Large intestine (tissue), 12 donors: ENCODE measurements at places on chromosomes 5 and 9. TPM values are rescaled to one million over a fixed set of nuclear protein-coding genes. Genes with fewer than 3 reads are reported as not detected.
A peak's percentile ranks its signal among the peaks of the same experiment; 100 is the strongest.

The SHC3 gene
- 0.69 TPM for polyA plus RNA-seq

The RUSC2 gene
- 12.0 TPM for polyA plus RNA-seq

DNA sequence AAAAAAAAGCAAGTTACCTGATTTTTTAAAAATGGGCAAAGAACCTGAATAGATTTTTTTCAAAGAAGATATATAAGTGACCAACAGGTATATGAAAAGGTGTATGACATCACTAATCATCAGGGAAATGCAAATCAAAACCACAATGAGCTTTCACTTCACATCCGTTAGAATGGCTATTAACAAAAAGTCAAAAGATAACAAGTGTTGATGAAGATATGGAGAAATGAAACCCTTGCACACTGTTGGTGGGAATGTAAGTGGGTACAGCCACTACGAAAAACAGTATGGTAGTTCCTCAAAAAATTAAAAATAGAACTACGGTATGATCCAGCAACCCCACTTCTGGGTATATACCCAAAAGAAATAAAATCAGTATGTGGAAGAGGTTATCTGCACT is 134.8 kb downstream of the UGCG start:
- DNase-seq: no peak

DNA sequence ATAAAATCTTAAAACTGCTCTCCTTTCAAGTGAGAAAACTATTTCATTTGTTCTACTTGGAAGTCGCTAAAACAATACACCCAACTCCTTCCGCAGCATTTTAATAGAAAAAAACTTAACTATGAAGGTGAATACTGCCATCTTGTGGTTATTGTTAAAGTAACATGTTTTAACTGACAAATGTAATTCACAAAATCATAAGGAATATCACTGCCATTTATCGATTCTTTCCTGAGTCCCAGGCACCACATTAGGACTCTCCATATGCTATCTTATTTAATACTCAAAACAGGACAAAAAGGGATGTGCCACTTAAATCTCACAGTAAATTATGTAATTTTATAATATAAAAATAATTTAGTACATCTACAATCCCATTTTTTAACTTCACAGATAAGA is 130.5 kb upstream of the ITGA1 start:
- peak; percentile 16 for DNase-seq

DNA sequence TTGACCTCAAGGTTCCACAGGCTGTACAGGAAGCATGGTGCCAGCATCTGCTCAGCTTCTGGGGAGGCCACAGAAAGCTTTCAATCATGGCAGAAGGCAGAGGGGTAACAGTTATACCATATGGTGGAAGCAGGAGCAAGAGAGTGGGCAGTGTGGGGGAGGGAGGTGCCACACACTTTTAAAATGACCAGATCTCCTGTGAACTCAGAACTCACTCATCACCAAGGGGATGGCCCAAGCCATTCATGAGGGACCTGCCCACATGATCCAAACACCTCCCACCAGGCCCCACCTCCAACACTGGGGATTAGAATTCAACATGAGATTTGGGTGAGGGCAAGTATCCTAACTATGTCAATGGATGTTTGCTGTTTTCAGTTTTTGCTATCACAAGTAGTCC is 16.2 kb downstream of the CYFIP2 start:
- DNase-seq: no peak

- DNase-seq: peak; percentile 2
Observed at GRCh38 chr5:22852807-22853660, at the start of gene CDH12. TSS of gene CDH12 (minus strand) at chr5:22853344.

GRCh38 chr5:55621229-55621628 is 86.5 kb upstream of the PLPP1 start:
- no peak for DNase-seq

DNA sequence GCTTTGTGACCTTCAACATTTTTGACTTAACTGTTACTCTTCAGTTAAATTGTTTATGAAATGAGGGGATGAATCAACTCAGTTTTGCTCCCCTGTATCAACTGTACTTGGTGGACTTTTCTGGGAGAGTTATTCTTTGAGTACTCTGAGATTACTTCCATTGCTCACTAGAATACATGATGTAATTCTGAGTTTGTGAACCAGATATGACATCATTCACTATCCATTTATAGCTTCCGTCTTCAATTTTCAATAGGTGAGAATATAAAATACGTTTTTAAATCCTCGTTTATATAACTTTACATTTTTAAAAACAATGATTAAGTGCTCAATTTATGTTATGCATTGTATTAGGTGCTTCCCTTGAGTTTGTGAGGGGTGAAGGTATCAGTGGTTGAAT is 71.0 kb downstream of the XRCC4 start:
- DNase-seq: no peak

The HK3 gene
- 0.28 TPM for polyA plus RNA-seq

DNA sequence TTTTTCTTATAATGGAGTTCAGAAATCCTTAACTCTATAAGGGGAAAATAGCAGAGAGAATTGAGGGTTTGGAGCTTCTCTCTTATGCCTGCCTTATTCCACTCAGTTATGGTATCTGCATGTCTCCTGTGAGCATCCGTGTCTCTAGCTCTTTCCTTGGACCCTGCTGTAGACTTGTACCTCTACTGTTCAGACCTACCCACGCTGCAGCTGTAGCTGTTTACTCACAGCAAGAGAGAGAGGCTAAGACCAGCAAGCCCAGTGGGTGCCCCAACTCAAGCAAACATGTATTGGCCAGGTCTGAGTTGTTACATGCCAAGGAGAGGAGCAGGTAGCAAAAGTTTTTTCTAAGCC is 7.1 kb upstream of the PCSK1 start:
- no peak for DNase-seq

DNA sequence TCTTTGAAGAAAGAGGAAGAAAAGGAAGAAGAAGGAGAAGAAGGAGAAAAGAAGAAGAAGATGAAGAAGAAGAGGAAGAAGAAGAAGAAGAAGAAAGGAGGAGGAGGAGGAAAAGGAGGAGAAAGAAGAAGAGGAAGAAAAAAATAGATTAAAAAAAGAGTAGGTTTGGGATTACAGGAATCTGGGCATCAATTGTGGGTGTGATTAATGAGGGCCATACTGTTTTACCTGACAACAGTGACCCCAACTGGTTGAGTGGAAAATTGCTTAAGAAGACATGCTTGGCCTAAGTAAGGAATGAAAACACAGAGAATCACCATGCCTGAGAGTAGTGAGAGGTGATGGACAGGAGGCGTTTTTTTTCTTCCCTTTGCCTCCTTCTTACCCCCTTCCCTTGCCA is 114.6 kb downstream of the FAM170A start:
- peak; percentile 24 for DNase-seq

- no peak for DNase-seq
Observed at GRCh38 chr5:119313197-119313596, 42.6 kb upstream of the TNFAIP8 start.

The PCDHGC4 gene
- polyA plus RNA-seq: 1.7 TPM

DNA sequence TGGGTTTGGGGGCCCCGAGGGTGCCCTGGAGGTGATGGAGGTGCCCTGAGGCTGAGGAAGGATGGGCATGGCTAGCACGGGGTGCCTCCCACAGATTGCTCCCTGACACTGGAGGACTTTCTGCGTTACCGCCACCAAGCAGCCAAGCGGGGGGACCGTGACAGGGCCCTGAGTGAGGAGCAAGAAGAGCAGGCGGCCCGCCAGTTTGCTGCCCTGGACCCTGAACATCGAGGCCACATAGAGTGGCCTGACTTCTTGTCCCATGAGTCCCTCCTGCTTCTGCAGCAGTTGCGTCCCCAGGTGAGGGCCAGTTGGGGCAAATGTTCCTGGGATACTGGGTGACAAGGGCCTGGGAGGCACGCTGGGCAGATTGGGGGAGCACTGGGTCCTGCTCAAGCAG is 13.1 kb upstream of the DNAJB5 start:
- DNase-seq: no peak

- no peak for DNase-seq
Observed at GRCh38 chr5:175750511-175750931, 92.7 kb downstream of the HRH2 start.

The SPINK6 gene
- polyA plus RNA-seq: not detected

DNA sequence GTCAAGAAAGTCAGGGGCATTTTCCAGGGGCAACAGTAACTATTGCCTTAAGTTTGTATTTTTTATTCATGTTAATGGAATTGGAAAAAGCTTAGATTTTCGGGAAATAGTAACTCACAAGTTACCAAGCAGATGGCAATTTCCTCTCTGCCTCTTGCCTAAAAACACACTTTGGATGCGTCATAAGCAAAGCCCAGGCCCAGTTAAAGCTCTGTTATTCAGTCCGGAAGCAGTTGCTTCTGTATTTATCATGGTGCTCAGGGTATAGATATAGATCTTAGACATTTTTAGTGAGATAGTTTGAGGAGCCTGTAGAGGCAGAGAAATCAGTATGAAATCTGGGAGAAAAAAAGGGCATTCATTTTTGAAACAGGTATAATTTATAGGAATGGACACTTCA is 260.3 kb upstream of the TNC start:
- DNase-seq: no peak

- DNase-seq: no peak
Observed at GRCh38 chr5:107538805-107539445, 131.8 kb downstream of the EFNA5 start.

The DRD1 gene
- polyA plus RNA-seq: 0.04 TPM

GRCh38 chr5:180297587-180298282 is 5.9 kb upstream of the MAPK9 start:
- DNase-seq: no peak

DNA sequence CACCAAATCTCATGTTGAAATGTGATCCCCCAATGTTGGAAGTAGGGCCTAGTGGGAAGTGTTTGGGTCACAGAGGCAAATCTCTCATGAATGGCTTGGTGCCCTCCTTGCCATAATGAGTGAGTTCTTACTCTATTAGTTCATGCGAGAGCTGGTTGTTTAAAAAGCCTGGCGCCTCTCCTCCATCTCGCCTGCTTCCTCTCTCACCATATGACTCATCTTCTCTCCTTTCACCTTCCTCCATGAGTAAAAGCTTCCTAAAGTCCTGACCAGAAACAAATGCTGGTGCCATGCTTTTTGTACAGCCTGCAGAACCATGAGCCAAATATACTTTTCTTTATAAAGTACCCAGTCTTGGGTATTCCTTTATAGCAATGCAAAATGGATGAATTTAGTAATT is 20.9 kb upstream of the ARHGAP26 start:
- DNase-seq: no peak

The CENPH gene
- 11.1 TPM for polyA plus RNA-seq

DNA sequence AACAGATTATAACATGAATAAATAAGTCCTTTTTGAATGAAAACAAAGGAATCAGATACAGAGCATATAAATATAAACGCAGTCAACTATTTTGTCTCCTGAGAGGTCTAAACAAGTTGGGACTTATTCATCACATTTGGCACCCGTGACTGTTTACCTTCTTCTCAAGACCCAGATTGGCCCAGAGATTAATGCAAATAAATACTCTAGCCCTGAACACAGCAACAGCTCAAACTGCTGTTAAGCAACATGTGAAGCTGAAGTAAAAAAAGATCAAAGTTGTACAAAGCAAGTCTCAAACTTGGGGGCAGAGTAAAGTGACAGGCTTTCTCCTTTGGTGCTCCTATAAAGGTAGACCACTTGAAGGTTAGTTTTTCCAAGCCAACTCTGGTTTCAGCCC is 95.0 kb upstream of the NR5A1 start:
- no peak for DNase-seq

DNA sequence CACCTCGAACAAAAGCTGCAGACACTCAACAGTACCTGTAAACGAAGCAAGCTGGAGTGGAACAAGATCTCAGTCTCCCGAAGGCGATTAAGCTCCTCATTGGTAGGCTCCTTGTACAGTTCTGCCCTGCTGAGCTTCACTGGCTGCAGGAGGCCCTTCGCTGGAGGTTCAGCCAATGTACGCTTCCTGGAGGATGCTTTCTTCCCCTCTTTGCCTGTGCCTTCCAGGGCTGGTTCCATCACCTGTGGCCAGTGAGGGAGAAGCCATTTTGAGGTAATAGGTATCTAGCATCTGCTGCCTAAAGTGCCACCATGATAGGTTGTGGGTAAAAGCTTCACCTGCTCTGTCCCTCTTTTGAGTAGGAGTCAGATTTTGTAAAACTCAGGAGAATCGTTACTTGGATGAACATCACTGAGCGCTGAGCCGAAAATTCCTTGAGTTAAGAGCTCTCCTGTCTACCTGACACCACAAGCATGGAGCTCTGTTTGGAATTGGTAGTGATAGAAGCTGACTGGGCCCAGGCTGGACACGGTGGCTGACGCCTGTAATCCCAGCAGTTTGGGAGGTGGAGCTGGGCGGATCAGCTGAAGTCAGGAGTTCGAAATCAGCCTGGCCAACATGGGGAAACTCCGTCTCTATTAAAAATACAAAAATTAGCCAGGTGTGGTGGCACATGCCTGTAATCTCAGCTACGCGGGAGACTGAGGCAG is 1.4 kb downstream of the NOL6 start:
- DNase-seq: no peak

The MPDZ gene
- 51.0 TPM for polyA plus RNA-seq

The SIT1 gene
- polyA plus RNA-seq: 0.78 TPM

- DNase-seq: no peak
Observed at GRCh38 chr5:149140197-149141002, 893 bp upstream of the ABLIM3 start.

DNA sequence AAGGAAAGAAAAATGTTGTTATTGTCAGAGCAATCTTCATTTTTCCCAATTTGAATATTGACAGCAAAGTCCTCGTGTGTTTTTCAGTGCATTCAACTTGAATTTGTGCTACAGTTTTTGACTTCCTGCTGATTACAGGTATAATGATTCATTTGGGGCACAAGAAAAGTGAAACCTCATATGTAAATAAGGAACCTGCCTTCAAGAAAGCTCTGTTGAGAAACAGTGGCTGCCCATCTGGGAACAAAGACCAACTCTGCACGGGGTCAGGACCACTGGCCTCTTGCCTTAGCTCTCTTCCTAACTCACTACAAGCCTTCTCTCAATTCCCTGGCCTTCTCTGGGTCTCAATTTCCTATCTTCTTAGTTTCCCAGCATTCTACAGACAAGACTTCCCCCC is 21.0 kb downstream of the TIMD4 start:
- DNase-seq: no peak

The FAM219A gene
- 8.6 TPM for polyA plus RNA-seq

The CD274 gene
- polyA plus RNA-seq: 1.6 TPM

DNA sequence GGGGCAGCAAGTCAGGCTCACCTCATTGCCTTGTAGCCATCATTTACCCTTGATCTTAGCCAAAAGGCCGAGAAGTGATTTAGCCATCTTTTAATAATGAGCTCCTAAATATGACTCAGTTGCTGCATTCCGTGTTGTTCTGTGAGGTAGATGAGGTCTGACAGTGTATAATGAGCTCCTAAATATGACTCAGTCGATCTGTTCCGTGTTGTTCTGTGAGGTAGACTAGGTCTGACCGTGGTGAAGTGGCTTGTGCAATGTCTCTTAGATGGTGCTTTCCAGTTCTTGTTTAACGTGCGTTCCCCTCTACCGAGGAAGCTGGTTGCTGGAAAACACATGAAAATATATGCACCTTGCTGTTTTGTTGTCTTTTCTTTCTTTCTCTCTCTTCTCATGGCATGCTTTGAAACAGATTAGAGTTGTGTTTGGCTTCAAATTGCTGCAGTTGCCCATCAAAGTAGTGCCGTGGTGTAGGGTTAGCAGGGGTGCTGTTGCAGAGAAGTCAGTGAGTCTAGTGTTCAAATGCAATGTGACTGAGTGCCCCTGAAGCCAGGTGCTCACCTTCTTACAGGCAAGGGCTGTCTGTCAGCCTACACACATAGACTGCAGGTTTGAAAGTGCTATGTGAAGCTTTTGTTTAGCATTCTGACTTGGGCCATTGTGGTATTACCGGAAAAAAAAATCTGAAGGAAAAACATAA is 118.6 kb downstream of the KDM4C start:
- DNase-seq: no peak
